ENCODE measurements at places on chromosomes 4 and X.

DNA sequence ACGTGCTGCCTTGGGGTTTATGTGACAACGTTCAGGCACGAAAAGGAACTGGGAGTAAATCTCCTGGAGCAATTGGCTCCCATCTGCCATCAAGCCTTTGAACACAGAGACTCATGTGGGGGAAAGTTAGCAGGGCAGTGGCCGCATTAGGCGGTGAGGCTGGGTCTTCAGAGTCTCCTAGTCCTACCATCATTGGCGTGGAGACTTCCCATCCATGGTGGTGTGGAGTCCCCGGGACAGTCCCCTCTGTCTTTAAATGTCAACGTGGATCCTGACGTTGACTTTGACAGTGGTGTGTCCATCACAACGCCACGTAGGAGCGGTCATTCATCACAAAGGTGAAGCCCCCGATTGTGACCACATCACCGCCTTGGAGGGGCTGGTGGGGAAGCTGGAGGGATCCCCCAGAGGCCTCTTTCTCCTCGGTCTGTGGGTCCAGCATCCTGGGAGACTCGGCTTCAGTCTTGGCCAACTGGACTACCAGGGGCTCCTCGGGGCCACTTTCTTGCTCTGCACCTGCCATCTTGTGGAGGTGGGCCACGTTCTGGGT lies 21.8 kb downstream of the CRLF2 start:
- peak; percentile 15 for DNase-seq

DNA sequence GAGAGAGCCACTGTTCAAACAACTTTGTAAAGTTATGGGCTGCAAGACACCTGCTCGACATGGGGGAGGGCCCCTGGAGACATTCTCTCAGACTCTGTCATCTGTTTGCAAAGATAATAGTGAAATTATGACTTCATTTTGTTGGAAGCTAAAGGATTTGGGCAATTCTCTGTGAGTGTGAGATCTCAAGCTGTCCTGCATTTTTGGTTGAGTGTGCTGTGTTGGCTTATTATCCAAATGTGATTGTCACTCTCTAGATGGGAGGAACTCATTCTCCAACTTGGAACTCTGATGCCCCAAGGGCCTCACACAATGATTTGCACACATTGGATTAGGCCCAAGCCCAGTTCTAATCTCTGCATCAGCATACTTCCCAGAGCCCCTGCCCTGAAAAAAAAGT lies 63.7 kb downstream of the STK32B start:
- DNase-seq = no peak

DNA sequence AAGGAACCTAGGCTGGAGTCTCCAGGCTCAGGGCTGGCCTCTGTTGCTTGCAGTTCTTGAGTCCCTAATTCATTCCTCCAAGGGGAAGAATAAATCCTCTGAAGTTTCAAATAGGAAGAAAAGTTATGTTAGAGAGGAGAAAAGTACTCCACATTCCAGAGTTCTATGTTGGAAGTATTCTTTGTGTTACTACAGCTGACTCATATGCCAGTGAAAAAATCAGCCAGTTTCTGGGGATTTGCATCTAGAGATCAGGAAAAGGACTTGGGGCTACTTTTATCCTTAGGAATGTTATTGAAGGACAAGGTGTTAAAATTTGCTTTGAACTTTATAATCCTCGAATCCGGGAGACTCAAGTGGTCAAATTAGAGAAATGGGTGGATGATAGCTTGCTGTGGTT lies 11.7 kb upstream of the NUDT9 start:
- no peak for DNase-seq

- no peak for DNase-seq
Measured at GRCh38 chr4:130092187-130093015, 996.4 kb downstream of the C4orf33 start.

GRCh38 chr4:73222466-73223257 lies 35.9 kb downstream of the ANKRD17 start:
- peak; percentile 58 for DNase-seq

DNA sequence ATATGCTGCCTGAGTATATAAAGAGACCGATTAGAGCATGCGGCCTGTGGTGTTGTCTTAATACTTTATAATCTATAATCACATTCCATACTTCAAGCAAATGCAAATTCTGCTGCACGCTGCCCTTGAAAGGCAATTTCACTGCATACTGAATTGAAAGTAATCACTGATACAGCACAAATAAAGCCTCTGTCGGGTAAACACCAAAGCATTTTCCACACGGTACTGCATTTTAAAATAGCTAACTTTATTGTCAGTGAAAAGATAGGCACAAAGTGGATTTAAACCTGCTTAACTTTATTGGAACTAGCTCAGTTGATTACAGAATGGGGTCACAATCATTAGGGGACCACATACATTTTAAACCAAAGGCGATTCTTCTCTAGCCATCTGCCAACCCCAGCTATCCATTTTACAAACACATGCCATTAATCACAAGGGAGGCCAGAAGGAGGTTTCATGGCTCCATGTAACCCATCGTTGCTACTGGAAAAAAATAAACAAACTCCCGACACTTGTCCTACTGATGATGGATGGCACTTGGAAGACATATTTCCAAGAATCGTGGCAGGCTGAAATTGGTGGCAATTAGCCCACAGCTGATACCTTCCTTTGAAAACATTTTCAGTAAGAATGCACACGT lies 65.9 kb downstream of the AMOT start:
- DNase-seq = no peak

Measured in endodermal cell (in vitro differentiated cells).